Naive thymus-derived CD4-positive, alpha-beta T cell (primary cell): ENCODE measurements at places on chromosomes 5 and 9. TPM values are rescaled to one million over a fixed set of nuclear protein-coding genes. Genes with fewer than 3 reads are reported as not detected.

The KCNN2 gene
- total RNA-seq, result not detected

The SHISAL2B gene
- not detected in 2 replicates for total RNA-seq

The MELK gene
- 40.2 TPM in 2 replicates for total RNA-seq

The CD72 gene
- total RNA-seq, result 2.7 TPM

The ECSCR gene
- not detected for total RNA-seq

The LTC4S gene
- total RNA-seq, result 4.9 TPM

The GRIA1 gene
- not detected in 2 replicates for total RNA-seq

The MLANA gene
- not detected for total RNA-seq

The PALM2AKAP2 gene
- total RNA-seq, result not detected

The PHYHD1 gene
- total RNA-seq, result 3.2 TPM

The ITGA1 gene
- 0.92 TPM for total RNA-seq

The BARHL1 gene
- not detected for total RNA-seq
